ENCODE measurements at places on chromosomes 4 and X.

- peak; percentile 95 for DNase-seq
Measured at GRCh38 chr4:83356899-83357661, 22.4 kb upstream of the HPSE start.

GRCh38 chrX:8049827-8050226 is 121.2 kb downstream of the VCX2 start:
- DNase-seq: no peak

GRCh38 chr4:145660064-145660463 is 19.9 kb upstream of the C4orf51 start:
- DNase-seq: no peak

DNA sequence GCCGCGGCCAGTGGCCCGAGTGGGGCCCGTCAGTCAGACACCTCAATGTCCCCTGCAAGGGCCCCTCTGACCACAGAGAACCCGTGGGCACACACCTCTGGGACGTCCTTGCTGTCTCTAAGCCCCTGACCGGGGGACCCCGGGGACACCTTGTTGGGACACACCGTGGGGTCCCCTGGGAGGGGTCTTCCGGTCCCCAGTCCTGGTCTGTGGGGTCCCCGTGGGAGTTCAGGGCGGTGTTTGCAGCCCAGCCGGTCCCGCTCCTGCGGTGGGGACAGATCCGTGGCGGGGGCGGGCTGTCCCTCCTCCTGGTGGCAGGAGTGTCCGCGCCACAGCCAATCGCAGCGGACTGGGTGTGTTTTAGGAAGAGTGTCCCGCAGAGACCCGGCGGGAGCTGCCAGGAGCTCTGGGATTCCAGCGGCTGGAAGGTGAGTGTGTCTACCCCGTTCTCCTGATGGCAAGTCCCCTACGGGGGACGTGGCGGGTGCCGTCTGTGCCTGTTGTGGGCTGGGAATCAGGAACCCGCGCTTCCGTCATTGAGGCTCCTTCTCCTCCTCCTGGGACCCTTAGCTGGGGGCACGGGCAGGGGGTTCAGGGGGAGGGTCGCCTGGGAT is 5.1 kb upstream of the PLCXD1 start:
- peak; percentile 69 for DNase-seq

DNA sequence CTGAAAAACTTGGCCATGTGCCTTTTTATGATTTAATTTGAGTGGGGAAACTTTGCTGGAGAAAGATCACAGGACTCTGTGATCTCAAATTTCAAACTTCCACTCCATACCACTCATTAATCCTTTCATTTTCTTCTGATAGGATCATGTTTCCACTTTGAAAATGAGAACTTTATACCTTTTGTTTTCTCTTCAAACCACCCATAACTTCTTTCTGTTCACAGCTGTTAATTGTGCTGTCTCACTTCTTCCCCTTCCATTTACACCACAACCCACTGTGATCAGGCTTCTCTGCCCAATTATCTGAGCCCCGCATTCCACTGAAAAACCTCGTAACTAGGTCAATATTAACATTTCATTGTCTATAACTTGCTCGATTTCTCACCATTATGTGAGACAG is 47.0 kb upstream of the ARSJ start:
- DNase-seq: no peak

DNA sequence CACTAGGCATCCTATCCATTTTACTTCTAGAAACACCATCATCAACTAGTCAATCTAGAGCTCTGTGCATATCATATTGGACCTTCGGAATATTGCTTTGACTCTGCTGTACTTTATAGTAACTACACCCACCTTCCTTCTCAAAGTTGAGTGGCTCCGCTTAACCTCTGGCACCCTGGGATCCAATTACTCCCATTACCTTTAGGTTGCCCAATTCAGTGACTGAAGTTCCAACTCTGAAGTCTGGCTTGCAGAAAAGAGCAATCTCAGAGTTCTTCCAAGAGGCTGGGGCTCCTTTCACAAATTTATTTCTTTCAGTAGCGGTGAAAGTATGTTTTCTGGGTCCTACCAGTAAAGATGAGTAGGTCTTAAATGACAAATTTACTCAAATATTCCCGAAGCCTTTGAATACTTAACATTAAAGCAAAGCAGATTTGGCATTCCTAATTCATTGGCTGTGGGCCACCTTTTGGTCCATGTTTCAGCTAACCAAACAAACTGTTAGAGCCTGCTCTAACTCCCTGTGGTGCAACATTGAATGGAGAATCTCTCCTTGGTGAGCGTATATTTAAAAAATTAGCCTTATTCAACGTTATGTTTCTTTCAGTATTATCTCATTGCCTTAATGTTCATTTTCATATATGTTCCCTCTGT is 1215.8 kb downstream of the RAPGEF2 start:
- DNase-seq: peak; percentile 14

DNA sequence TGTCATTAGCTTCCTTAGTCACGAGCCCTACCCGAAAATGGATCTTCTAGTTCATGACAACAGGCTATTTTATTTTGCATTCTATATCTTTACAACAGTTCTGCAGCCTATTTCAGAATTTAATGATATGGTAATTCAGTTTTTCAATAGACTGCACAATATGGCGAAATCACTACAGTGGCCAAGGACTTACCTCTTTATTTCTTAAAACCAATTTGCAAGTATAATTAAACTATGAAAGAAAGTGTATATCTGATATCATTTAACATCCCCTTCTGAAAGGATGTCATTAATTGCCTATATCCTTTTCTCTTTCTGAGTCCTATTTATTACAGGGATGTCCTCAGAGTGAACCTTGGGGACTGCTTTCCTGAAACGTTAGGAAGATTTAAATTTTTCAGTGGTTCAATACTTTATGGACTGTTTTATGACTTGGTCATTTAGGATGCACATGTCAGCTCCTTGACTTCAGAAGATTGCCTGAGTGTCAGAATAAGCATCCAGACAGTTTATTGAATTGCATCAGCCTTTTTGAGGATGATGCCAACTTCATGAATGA is 190.8 kb upstream of the GEMIN8 start:
- DNase-seq: no peak

GRCh38 chr4:81084029-81084428 is 53.5 kb downstream of the BMP3 start:
- peak; percentile 50 for DNase-seq

DNA sequence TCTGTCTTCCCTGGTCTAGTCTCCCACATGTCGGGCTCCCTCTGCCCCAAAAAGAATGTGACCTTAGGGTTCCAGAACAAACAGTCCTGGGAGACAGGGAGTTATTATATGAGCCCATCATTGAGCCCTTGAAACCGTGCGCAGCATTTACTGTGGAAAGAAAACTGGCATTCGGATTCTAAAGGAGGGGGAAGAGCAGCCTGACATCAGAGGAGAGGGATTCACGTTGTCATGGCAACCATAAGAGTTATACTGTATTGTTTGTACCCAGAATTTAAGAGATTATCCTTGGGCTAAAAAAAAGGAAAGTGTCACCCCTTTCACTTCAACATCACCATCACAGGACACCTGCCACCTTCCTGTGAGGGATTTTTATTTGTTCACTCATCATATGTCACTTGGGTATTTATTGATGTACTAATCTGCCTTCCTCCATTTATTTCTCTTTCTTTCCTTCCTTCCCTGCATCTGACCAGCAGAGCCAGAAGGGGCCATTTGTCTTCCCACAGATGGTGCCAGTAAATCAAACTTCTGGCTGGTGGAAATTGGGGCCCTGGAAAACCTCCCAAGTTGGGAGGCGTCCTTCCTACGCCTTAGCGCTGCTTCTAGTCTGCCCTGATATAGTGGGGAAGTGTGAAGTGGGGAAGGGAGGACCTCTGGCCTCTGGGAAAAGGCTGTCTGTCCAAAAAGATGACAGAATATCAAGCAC is 64.9 kb upstream of the FRMPD3 start:
- no peak for DNase-seq

- no peak for DNase-seq
Measured at GRCh38 chrX:131477498-131477897, 66.4 kb upstream of the OR13H1 start.

DNA sequence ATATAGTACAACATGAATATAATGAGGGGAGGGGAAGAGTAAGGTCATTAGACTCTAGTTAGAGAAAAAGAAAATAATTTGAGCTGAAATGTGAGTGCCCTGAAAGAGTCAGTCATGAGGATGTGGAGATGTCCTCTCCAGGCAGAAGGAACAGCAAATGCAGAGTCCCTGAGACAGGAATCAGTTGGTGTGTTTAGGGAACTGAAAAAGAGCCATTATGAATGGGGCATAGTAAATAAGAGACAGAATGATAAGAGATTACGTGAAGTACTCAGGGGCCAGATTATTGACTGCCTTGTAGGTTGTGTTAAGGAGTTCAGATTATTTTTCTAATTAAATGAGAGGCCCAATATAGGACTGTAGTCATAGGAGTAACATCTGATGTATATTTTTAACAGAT is 147.0 kb downstream of the PDLIM5 start:
- no peak for DNase-seq

GRCh38 chr4:79175716-79176115 is 150.1 kb downstream of the NAA11 start:
- DNase-seq: no peak

GRCh38 chrX:113996781-113997180 is 587.1 kb upstream of the HTR2C start:
- DNase-seq: no peak

- no peak for DNase-seq
Measured at GRCh38 chrX:119382606-119383005, 16.5 kb upstream of the SLC25A43 start.

GRCh38 chr4:152197211-152197610 is 338.7 kb downstream of the FBXW7 start:
- DNase-seq: no peak

DNA sequence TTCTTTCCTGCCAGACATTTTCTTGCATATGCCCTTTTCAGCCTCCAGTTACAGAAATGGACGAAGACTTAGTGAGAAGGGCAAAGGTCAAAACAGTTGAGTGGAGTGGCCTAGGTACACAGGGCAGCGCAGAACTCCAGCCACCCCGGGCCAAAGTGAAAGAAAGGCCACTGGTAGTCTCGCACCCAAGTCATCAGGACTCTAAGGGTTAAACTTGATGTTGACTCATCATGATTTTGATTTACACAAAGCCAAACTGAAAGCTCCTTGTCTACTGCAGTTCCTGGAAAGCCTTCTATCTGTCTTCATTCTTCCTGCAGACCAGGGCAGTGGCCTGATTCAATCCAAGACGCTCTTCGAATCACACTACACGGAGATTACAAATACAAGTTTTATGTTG is 2.6 kb upstream of the IL13RA1 start:
- DNase-seq: peak; percentile 8

GRCh38 chr4:31114816-31115215 is 394.6 kb downstream of the PCDH7 start:
- no peak for DNase-seq

- no peak for DNase-seq
Measured at GRCh38 chr4:183329954-183330742, 7.9 kb upstream of the CLDN24 start.

- DNase-seq: no peak
Measured at GRCh38 chrX:15235001-15235400, 34.9 kb downstream of the ASB9 start.

- no peak for DNase-seq
Measured at GRCh38 chrX:69085826-69086225, 79.4 kb downstream of the PJA1 start.

GRCh38 chr4:106366026-106366425 is 2.6 kb downstream of the GIMD1 start:
- peak; percentile 69 for DNase-seq

DNA sequence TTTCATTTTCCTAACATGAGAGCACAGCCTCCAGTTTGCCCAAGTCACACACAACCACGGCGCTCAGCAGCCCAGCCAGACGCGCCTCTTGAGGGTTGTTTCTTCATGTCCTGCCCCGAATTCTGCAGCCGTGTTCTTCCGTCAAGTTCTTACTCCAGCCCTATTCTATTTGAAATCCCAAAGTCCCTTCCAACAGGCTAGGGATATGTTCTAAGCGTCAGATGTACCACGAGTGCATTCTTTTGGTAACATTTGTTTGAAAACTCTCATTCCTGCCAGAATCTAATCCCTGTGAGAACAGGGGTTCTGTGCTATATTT is 23.1 kb downstream of the ACSL1 start:
- peak; percentile 46 for DNase-seq

DNA sequence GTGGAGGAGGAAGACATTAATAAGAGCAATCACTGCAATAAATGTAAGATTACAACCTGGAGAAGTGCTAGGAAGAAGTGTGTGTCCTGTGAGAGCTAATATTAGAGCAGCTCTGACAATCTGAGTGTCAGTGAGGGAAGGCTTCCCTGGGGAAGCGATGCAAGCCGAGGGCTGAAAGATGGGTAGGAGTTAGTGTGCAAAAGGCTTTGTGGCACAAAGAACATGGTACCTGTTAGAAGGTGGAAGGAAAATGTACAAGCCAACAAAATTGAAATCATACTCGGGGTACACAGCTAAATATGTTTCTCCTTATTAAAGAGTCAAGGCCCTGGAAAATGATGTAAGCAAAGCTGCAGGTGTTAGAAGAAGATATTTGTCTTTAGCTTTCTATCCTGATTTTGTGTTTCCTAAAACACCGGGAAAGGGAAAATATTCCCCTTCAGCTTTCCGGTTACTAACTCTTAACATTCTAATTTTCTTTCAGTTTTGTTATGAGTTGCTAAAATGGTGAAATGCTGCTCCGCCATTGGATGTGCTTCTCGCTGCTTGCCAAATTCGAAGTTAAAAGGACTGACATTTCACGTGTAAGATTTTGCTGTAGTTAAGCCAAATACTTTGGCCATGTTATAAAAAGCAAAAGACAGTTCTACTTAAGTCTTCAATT is 808 bp downstream of the THAP6 start:
- DNase-seq: no peak

DNA sequence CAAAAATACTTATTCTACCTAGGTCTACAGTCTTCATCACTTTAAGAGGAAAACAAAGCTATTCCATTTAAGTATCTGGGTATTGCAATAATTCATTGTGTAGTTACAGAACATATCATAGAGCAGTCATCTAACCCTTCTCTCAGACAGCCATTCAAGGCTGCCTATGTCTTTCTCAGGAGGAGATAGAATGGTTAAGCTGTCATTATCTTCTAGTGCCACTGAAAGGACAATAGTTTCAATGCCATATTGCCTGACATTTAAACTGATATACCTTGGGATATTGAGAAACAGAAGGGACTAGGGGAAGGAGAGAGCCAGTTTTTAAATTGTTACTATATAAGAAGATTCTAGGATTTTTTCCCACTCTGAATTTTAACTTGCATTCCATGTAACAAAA is 527.0 kb downstream of the GRID2 start:
- DNase-seq: no peak

All from fibroblast of skin of right quadriceps (primary cell).